ENCODE measurements at places on chromosomes 6 and 20. TPM values are rescaled to one million over a fixed set of nuclear protein-coding genes. Genes with fewer than 3 reads are reported as not detected.

Gene EYS
- polyA plus RNA-seq: not detected

Gene BCAS1
- 1.1 TPM for polyA plus RNA-seq

Gene PRRT1
- polyA plus RNA-seq: 4.0 TPM

Gene MCHR2
- not detected for polyA plus RNA-seq

Gene IL17F
- polyA plus RNA-seq: not detected

Gene AARS2
- 5.4 TPM for polyA plus RNA-seq

Gene DDRGK1
- 92.5 TPM for polyA plus RNA-seq

Gene FAM209B
- polyA plus RNA-seq: not detected

Gene CYP39A1
- polyA plus RNA-seq: 8.7 TPM

Gene CHMP4B
- polyA plus RNA-seq: 137 TPM

Gene C6orf118
- polyA plus RNA-seq: 0.67 TPM

Gene GJA10
- not detected for polyA plus RNA-seq

Gene TFAP2A
- 10.1 TPM for polyA plus RNA-seq

Gene CAPN11
- polyA plus RNA-seq: 0.39 TPM

Gene NKAIN2
- polyA plus RNA-seq: 0.39 TPM

Gene ZSCAN16
- 6.8 TPM for polyA plus RNA-seq

Gene PROCR
- 20.7 TPM for polyA plus RNA-seq

Gene STMND1
- polyA plus RNA-seq: not detected

Gene OR2H2
- not detected for polyA plus RNA-seq

Gene VNN1
- polyA plus RNA-seq: 13.8 TPM

Gene PPIL6
- polyA plus RNA-seq: 6.0 TPM

Gene CST7
- 1.4 TPM for polyA plus RNA-seq

Gene SALL4
- not detected for polyA plus RNA-seq

Gene EYA2
- polyA plus RNA-seq: 7.9 TPM

Gene OR11A1
- polyA plus RNA-seq: not detected

Gene PAK5
- polyA plus RNA-seq: 0.22 TPM

Gene STX11
- polyA plus RNA-seq: 2.0 TPM

Gene ENPP1
- 3.7 TPM for polyA plus RNA-seq

Gene HNF4A
- 42.1 TPM for polyA plus RNA-seq

Gene CST2
- not detected for polyA plus RNA-seq

Gene TREML2
- polyA plus RNA-seq: not detected

Gene NOTCH4
- 22.5 TPM for polyA plus RNA-seq

Gene TPD52L2
- polyA plus RNA-seq: 73.1 TPM

Gene METTL24
- 1.4 TPM for polyA plus RNA-seq

Gene FAM217A
- 0.56 TPM for polyA plus RNA-seq

Gene DUSP15
- polyA plus RNA-seq: 143 TPM

Gene FKBP1C
- 1.6 TPM for polyA plus RNA-seq

Gene PREX1
- polyA plus RNA-seq: 8.5 TPM

Gene TSPO2
- 0.88 TPM for polyA plus RNA-seq

Gene SLC4A11
- 14.8 TPM for polyA plus RNA-seq

Gene CD40
- 15.7 TPM for polyA plus RNA-seq

Gene WFDC5
- not detected for polyA plus RNA-seq

Gene CDH22
- polyA plus RNA-seq: 0.19 TPM

All from kidney (tissue), 22 donors.